ENCODE measurements at places on chromosomes 7 and 10. TPM values are rescaled to one million over a fixed set of nuclear protein-coding genes. Genes with fewer than 3 reads are reported as not detected.

The CCL26 gene
- polyA plus RNA-seq: not detected

GRCh38 chr7:143171697-143172096 lies 11.5 kb upstream of the TAS2R39 start:
- peak; percentile 4 for DNase-seq

The ITGA8 gene
- 13.7 TPM for polyA plus RNA-seq

GRCh38 chr7:144050093-144050492 lies 1.3 kb downstream of the OR2A5 start:
- DNase-seq: no peak

- peak; percentile 39 for DNase-seq
Observed at GRCh38 chr10:102752934-102753664, 9.4 kb downstream of the WBP1L start.

The CLCN1 gene
- polyA plus RNA-seq: not detected

- no peak for DNase-seq
Observed at GRCh38 chr10:22945934-22946673, 18.3 kb downstream of the ARMC3 start.

The ABLIM1 gene
- 32.2 TPM for polyA plus RNA-seq

GRCh38 chr10:92914478-92915325 lies 66.4 kb downstream of the EXOC6 start:
- DNase-seq: peak; percentile 76

DNA sequence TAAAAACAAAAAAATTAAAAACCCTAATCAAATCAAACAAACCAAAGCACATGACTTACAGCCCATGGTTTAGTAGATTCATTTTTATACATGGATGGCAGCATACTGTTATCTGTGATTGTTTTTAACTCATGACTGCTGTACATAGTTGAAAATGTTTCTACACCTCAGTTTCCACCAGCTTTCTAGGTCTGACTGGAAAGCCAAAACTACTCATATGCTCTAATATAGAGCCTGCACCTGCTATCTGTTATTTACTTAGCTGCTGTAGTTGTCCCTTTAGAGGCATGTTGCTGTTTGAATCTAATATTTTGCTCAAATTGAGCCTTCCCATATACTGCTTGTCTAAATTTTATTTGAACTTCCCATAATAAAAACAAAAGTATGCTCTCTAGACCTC lies 289.9 kb upstream of the LRRN3 start:
- DNase-seq: no peak

DNA sequence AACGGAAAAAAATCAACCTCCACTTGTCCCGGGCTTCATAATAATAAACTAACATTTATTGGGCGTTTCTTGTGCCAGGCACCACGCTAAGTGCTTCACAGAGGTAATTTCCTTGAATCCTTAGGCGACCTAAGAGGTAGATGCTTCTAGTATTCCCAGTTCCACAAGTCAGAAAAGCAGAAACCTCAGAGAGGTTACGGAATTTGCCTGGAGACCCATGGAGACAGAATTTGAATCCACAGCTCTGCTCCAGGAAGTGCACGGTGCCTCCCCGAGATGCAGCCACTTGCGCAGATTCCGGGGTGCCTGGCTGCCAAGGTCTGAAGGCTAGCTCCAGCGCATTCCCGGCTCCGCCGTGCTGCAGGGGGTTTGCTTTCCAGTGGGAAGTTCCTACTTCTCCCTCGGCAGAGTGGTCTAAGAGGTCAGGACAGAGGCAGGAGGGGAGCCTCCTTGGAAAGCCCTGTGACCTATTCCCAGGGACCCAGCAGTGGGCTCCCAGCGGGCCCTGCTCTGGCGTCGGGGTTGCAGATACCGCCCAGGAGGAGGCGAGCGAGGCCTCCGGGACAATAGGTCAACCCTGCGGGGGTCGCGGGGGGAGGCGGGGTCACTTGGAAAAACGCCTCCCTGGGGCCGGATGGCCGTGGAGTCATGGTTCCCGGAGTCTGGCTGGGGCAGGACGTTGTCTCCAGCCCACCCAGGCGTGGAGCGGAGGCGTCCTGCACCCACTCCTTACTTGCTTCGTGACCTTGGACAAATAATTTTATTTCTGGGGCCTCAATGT lies 10.1 kb upstream of the NKX2-3 start:
- peak; percentile 39 for DNase-seq

GRCh38 chr7:13282377-13282980 lies 595.0 kb downstream of the ARL4A start:
- DNase-seq: peak; percentile 9

The TMEM270 gene
- polyA plus RNA-seq: not detected

The CALN1 gene
- not detected for polyA plus RNA-seq

DNA sequence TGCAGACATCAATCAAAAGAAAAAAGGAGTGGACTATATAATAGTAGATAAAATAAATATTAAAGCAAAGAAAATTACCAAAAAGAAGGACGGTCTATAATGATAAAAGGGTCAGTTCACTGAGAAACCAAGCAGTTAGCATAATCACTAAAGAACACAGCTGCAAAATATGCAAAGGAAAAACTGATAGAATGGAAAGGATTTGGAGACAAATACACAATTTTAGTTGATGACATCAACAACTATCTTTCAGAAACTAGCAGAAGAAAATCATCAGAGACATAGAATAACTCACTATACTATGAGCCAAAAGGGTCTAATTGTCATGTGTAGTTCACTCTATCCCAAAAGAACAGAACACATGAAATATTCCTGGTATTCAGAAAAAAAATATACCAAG lies 316.4 kb upstream of the IGFBP3 start:
- no peak for DNase-seq

The ANKRD61 gene
- polyA plus RNA-seq: not detected

- DNase-seq: no peak
Observed at GRCh38 chr10:2022401-2022800, 285.1 kb upstream of the ADARB2 start.

GRCh38 chr7:158259671-158260418 lies 327.8 kb downstream of the PTPRN2 start:
- no peak for DNase-seq

DNA sequence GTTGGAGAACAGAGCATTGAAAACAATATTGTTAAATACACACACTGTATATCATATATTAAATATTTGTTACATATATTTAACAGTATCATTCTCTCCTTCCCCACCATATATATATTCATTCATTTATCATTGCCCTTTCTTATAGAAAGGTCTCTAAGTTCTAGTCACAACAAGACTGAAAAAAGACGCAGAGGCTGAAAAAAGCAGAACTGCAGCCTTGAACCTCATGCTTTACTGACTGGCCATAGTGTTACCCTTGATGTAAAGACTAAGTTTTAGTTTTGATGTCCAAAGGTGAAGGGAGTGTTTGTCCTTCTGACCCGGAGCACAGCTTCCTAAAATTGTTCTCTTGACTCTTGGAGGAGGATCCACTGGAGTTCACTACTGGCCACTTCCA lies 247.9 kb downstream of the PTEN start:
- no peak for DNase-seq

The TACR2 gene
- 0.81 TPM for polyA plus RNA-seq

The FAM237B gene
- not detected for polyA plus RNA-seq

The DGKI gene
- polyA plus RNA-seq: not detected

- DNase-seq: peak; percentile 54
Observed at GRCh38 chr10:112115781-112116385, 67.7 kb downstream of the GPAM start.

The SFTPD gene
- 0.81 TPM for polyA plus RNA-seq

- no peak for DNase-seq
Observed at GRCh38 chr10:12944931-12945330, 56.6 kb downstream of the CCDC3 start.
